ENCODE measurements at places on chromosomes 4 and X.

GRCh38 chrX:11967986-11968869 lies 170.0 kb upstream of the FRMPD4 start:
- no peak for DNase-seq

- DNase-seq = no peak
Measured at GRCh38 chrX:31872007-31872406, 800.2 kb upstream of the FTHL17 start.

DNA sequence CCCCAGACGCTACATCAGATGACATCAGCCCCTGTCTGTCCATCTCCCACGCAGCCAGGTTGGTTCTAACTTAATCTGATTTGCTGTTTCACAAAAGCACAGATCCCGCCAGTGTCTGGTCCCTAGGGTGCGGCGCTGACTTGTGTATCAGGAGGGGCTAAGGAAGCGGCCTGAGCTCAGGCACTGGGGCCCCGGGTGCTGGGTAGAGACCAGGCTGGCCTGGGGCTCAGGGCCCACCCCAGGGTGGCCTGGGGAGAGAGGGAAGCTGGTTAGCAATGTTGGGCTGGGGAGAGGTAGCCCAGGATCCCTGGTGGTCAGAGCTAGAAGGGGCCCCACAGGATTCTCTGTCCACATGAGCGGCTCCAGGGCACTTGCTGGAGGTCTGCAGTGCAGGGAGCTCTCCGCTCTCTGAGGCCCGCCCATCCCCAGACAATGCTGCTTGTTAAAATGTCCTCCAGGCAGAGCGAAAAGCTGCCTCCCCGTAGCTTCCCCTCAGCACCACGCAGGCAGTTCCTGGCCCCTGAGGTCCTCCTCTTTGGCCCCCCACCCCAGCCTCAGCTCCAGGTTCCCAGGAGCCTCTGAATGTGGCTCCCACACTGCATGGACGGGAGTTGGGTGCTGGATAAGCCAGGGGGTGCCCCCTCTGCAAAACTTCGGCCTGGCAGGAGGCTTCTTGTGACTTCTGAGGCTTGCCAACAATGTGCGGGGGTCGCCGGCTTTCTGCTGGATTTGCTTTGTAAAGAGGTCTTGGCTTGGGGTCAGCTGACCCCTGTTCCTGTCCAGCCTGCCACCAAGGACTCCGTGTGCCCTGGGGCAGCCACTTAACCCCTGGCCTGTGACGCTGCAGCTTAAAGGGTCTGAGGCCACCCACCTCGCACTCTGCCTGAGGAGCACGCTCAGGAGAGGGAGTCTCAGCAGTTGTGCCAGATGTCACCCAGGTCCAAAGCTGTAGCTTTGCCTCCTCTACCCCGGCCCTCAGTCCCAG lies 112.9 kb downstream of the CPZ start:
- DNase-seq = no peak

DNA sequence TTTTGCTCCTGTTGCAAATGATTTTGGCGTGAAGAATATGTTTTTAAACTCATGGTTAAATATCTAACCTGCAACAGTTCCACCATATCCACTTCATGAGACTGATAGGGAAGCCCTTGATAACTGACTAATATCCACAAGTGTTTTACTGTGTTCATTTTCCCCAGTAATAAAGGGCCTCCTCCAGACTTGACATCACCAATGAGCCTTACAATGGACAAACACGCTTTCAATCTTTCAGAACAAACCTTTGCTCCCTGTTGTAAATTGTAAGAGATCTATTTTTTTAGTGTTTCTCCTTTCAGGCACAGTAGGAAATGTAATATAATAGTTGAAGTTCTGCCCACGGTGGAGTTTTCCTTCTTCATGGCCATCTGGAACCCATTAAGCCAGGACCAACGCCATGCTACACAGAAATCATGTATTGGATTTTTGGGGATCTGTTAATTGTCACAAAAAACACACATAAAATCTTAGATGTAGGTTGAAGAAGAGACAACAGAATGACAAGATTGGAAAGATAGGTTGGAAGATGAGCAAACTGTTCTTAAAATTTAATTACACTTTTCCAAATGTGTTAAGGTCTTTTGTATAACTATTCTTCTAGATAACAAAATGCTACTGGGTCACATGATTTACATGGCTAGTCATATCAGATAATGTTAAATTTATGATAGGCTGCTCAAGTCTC lies 1030.1 kb downstream of the FSTL5 start:
- no peak for DNase-seq

DNA sequence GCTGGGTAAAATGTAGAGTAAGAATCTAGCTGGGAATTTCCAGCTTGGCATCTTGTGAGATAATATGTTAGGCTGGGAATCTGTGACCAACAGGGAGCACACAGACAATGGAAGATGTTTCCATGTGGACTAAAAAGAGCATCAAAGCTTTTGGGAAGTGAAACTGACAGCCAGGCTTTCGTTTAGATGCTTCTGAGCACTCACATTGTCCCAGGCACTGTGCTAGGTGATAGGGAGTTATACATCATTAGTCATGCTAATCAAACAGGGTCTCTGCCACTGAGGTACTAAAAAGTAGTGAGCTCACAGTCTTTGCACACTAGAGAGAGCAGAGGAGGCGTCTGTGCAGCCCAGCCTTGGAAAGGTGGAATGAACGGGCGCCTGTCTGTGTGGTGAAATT lies 101.9 kb upstream of the SCOC start:
- no peak for DNase-seq
